ENCODE measurements at places on chromosomes 7 and 10.

DNA sequence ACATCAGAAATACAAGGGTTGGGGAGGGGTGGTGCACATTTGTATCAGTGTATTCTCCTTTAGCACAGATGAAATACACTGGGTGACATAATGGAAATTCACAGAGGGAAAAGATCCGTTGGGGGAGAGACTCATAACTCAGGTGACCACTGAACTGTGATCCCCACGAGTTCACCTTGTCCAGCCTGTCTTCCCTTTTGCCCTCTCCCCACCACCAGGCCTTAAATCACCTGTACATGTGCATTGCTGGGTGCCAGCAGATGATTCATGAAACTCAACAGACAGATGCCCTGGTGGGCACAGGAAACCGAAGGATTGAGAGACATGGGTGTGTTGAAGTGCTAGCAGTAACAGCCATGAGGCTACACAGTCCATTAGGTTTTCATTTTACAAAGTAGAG is 253.3 kb downstream of the PLXNA4 start:
- DNase-seq: no peak

GRCh38 chr10:12512332-12513002 is 163.1 kb downstream of the CAMK1D start:
- no peak for DNase-seq

GRCh38 chr10:15222511-15222910 is 54.0 kb upstream of the NMT2 start:
- no peak for DNase-seq

DNA sequence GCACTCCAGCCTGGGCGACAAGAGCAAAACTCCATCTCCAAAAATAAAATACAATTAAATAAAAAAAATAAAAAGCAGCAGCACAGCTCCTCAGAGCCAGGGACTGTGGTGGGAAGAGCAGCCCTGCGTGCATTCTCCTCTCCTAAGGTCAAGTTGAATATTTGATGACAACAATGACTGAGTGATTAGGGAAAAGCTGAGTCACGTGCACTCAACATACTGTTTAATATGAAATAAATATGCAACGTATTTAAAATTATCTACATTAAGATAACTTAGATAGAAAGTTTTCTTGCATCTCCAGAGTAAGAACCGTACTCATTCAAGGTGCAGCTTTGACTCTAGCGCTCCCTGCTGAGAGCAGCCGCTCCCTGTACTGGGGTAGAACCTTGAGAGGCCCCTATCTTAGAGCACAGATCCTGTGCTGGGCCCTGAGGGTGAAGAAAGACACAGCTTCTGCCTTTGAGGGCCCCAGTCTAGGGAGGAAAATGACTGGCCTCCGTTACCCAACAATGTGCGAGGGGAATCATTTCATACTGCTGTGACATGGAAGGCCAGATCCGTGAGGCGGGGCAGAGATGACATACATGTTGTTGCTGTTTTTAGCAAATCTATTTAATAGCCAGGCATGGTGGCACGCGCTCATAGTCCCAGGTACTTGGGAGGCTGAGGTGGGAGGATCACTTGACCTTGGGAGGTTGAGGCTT is 81.1 kb downstream of the SVIL start:
- DNase-seq: no peak

GRCh38 chr7:104791080-104791479 is 222.9 kb upstream of the KMT2E start:
- no peak for DNase-seq

DNA sequence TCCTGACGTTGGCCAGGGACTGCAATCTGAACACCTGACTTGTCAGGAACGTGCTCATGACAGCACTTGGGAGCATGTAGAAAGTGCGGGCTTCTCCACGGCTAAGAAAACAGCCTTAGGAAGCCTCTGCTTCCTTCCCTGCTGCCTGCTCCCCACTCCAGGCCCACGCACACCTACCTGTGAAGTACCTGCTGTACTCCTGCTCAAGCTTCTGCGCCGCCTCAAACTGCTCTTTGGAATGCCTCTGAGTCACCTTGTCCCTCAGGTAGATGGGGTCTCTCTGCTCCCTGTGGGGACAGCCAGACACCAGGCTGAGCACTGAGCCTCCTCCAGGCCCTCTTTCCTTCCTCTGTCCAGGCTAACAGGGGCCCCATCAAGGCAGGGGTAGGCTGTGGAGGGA is 132.7 kb downstream of the DLG5 start:
- no peak for DNase-seq

GRCh38 chr10:13685885-13686284 is 99.1 kb downstream of the PRPF18 start:
- DNase-seq: no peak

GRCh38 chr10:103632247-103632642 is 138.7 kb downstream of the NEURL1 start:
- DNase-seq: no peak

- DNase-seq: no peak
These were observed 1.0 kb downstream of the CRTAC1 start for GRCh38 chr10:98029149-98030092.

- DNase-seq: no peak
These were observed 8.3 kb downstream of the XPNPEP1 start for GRCh38 chr10:109914966-109915365.

- no peak for DNase-seq
These were observed 2.8 kb downstream of the COPS6 start for GRCh38 chr7:100091411-100092181.

- DNase-seq: peak; percentile 41
These were observed at the start of gene IGF2BP3 for GRCh38 chr7:23470330-23471105. Gene IGF2BP3 (minus strand): TSS chr7:23470491. CDS start chr7:23470110, 381 bp downstream.

- DNase-seq: no peak
These were observed 38.6 kb upstream of the SH2D4B start for GRCh38 chr10:80498833-80499741.

GRCh38 chr7:130463553-130464434 is 23.0 kb upstream of the CEP41 start:
- no peak for DNase-seq

DNA sequence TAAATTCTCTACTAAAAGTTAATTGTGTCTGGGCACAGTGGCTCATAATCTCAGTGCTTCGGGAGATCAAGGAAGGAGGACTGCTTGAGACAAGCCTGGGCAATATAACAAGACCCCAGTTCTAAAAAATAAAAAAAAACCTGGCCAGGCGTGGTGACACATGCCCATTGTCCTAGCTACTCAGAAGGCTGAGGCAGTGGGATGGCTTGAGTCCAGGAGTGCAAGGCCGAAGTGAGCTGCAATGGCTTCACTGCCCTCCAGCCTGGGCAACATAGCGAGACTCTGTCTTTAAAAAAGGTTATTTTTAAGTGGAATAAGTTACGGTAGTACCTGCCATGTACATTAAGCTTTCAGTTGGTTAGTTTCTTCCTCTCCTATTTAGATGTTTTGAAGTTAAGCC is 28.9 kb downstream of the CDK14 start:
- no peak for DNase-seq

- DNase-seq: no peak
These were observed 28.6 kb downstream of the VCL start for GRCh38 chr10:74026428-74027015.

GRCh38 chr10:1049425-1049958 is 573 bp upstream of the IDI1 start:
- DNase-seq: no peak

- no peak for DNase-seq
These were observed 246.6 kb downstream of the ZMYND11 start for GRCh38 chr10:381805-382204.

Measured in T47D (cell line).